ENCODE measurements at places on chromosomes 5 and 9. TPM values are rescaled to one million over a fixed set of nuclear protein-coding genes. Genes with fewer than 3 reads are reported as not detected.

- H3K27ac ChIP-seq, result peak overlapping the region; percentile 98
- H3K4me1 ChIP-seq, result peaks cover 27% of the 10 kb centered on the region
- H3K27me3 ChIP-seq, result no peaks in the 10 kb centered on the region
- peaks cover 37% of the 10 kb centered on the region for H3K36me3 ChIP-seq
- H3K4me3 ChIP-seq, result peak overlapping the region; percentile 73
These were observed 629 bp downstream of the CCNH start for GRCh38 chr5:87411973-87412629.

DNA sequence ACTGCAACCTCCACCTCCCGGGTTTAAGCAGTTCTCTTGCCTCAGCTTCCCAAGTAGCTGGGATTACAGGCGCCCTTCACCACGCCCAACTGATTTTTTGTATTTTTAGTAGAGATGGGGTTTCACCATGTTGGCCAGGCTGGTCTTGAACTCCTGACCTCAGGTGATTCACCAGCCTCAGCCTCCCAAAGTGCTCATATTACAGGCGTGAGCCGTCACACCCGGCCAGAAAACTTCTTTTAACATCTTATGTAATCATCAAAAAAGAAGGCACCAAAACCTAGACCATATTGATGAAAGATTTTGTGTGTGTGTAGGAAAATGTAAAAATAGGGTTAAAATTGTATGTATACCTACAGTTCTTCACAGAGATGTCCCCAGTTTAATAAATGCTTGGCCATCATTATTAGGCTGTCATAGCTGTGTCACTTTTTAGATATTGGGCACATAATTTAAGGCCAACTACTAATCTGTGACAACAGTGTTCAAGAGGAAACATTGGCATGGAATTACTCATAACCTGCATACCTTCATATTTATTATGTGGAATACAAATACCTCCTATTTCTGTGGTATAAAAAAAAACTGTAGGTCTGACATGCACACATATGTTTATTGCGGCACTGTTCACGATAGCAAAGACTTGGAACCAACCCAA is 44.4 kb downstream of the RAD50 start:
- peaks cover 92% of the 10 kb centered on the region for H3K36me3 ChIP-seq
- DNase-seq, result no peak
- H3K4me3 ChIP-seq, result no peak overlapping the region
- no peaks in the 10 kb centered on the region for H3K27me3 ChIP-seq

DNA sequence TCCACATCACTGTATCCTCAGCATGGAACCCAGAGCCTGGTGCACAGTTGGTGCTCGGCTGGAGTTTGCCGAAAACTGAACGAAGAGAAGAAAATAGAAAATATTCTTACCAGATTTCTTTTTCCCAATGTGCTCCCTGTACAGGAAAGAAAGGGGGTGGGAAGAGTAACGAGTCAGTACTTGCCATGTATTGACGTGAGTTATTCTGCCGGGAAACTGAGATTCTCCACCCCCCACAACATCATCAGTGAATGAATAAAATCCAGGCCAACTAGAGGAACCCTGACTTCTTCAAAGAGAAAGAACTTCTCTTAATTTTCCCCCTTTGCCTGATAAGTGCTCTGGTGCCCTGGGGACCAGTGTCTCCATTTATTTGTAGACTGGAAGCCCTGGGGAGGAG is 80.6 kb downstream of the SH3PXD2B start:
- no peaks in the 10 kb centered on the region for H3K27me3 ChIP-seq
- peaks cover 15% of the 10 kb centered on the region for H3K36me3 ChIP-seq
- no peaks in the 10 kb centered on the region for H3K4me1 ChIP-seq

- H3K4me3 ChIP-seq, result no peak overlapping the region
- peaks cover 8% of the 10 kb centered on the region for H3K27me3 ChIP-seq
- H3K27ac ChIP-seq, result no peak overlapping the region
- no peak for DNase-seq
These were observed 23.3 kb downstream of the TMEM171 start for GRCh38 chr5:73143716-73144115.

GRCh38 chr9:82883436-82883835 is 179.5 kb downstream of the RASEF start:
- H3K27ac ChIP-seq, result no peak overlapping the region
- no peaks in the 10 kb centered on the region for H3K4me1 ChIP-seq
- no peaks in the 10 kb centered on the region for H3K36me3 ChIP-seq
- H3K4me3 ChIP-seq, result no peak overlapping the region
- DNase-seq, result no peak

DNA sequence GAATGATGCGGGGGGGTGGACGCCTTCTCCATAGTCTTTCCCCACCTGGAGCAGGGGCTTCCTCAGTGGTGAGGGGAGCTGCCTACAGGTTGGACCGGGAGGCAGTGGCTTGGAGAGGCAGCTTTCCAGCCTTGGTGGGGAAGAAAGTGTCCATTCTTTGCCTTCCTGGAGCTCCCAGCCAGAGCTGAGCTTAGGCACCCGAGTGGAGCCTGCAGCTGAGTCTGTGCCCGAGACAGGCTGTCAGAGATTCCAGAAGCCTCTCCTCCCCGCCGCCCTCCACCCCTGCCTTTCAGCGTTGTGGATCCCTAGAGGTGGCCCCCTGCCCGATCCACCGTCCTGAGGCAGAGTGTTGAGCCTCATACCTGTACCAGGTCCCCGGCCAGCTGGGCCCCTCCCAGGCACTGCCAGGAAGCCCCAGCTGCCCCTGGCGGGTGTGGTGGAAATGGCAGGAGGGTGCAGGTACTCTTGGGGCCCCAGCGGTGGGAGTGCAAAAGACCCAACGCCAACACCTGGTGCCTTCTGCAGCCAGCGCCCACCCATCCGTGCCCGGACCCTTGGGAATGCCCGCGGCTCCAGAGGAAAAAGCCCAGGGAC is 112.0 kb downstream of the RXRA start:
- peaks cover 70% of the 10 kb centered on the region for H3K4me1 ChIP-seq
- no peaks in the 10 kb centered on the region for H3K27me3 ChIP-seq
- peaks cover 42% of the 10 kb centered on the region for H3K36me3 ChIP-seq
- peak; percentile 72 for DNase-seq

Gene PPP1R26
- 22.8 TPM for total RNA-seq

Gene RMRP
- total RNA-seq, result 24,340 TPM

DNA sequence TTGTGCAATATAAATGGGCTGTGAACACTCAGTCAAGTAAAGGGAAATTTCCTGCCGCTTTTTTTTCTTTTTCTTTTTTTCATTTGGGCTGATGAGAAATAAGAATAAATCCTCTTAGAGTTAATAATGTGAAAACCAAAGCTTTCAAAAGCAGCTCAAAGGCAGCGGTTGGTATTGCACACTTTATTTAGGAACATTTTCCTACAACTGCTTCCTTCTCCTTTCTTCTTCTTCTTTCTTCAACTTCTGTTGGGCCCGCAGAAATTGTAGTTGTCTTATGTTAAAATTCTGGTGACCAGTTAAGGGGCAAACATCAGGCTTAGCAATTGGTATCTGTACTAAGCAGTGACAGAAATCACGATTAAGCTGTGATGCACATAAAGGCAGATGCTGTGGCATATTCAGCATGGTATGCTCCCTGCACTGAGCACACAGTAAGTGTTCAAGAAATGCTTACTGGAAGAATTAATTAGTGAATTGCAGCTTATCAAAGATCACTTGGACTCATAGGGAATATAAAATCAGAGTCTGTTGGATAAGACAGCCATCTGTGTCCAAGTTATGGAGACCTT is 85.4 kb downstream of the ANKRD55 start:
- no peak overlapping the region for H3K27ac ChIP-seq
- no peak overlapping the region for H3K4me3 ChIP-seq
- H3K4me1 ChIP-seq, result peaks cover 20% of the 10 kb centered on the region
- no peaks in the 10 kb centered on the region for H3K27me3 ChIP-seq
- DNase-seq, result no peak

DNA sequence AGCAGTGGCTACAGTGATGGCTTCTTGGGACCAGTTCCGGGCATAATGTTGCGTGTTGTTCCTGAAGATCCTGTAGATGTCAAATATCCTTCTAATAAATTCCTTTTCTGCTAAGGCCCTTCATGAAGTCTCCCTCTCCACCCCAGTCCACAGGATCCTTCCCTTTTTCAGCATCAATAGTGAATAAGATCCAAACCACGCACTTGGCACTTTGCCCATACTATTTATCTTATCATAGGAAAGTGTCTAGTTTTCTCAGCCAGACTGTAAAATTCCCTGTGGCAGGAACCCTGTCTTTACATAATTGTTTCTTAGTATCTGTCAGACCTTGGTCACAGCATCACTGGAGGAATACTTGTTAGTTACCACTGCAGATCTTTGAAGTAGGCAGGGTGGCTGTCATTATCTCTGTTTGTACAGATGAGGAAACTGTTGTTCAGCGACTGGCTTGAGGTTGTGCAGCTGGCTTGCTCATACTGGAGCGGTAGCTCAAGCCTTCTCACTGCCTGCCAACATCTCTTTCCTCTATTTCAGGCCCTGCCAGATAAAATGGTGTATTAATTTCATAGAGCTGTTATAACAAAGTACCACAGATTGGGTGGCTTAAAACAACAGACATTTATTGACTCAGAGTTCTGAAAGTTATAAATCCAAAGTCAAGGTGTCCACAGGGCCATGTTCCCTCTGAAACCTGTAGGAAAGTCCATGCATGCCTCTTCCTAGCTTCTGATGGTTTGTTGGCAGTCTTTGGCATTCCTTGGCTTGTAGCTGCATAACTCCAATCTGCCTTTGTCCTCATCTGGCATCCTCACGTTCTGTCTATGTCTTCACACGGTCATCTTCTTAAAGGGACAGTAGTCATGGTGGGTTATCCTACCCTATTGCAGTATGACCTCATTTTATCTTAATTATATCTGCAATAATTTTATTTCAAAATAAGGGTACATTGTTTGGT is 33.5 kb upstream of the APC start:
- no peaks in the 10 kb centered on the region for H3K27me3 ChIP-seq
- no peak overlapping the region for H3K27ac ChIP-seq
- no peaks in the 10 kb centered on the region for H3K36me3 ChIP-seq
- H3K4me1 ChIP-seq, result peaks cover 9% of the 10 kb centered on the region

- H3K36me3 ChIP-seq, result no peaks in the 10 kb centered on the region
- peaks cover 15% of the 10 kb centered on the region for H3K27me3 ChIP-seq
- H3K4me3 ChIP-seq, result no peak overlapping the region
- DNase-seq, result no peak
- no peaks in the 10 kb centered on the region for H3K4me1 ChIP-seq
These were observed 21.6 kb upstream of the CLPTM1L start for GRCh38 chr5:1366514-1366913.

GRCh38 chr5:4255441-4255840 is 659.8 kb downstream of the IRX1 start:
- peaks cover 4% of the 10 kb centered on the region for H3K4me1 ChIP-seq
- no peaks in the 10 kb centered on the region for H3K36me3 ChIP-seq
- H3K27me3 ChIP-seq, result no peaks in the 10 kb centered on the region
- no peak overlapping the region for H3K4me3 ChIP-seq
- H3K27ac ChIP-seq, result no peak overlapping the region

- no peak overlapping the region for H3K4me3 ChIP-seq
- no peak overlapping the region for H3K27ac ChIP-seq
- H3K4me1 ChIP-seq, result no peaks in the 10 kb centered on the region
- no peaks in the 10 kb centered on the region for H3K36me3 ChIP-seq
- H3K27me3 ChIP-seq, result no peaks in the 10 kb centered on the region
These were observed 706.7 kb upstream of the PTPRD start for GRCh38 chr9:11319538-11319937.

DNA sequence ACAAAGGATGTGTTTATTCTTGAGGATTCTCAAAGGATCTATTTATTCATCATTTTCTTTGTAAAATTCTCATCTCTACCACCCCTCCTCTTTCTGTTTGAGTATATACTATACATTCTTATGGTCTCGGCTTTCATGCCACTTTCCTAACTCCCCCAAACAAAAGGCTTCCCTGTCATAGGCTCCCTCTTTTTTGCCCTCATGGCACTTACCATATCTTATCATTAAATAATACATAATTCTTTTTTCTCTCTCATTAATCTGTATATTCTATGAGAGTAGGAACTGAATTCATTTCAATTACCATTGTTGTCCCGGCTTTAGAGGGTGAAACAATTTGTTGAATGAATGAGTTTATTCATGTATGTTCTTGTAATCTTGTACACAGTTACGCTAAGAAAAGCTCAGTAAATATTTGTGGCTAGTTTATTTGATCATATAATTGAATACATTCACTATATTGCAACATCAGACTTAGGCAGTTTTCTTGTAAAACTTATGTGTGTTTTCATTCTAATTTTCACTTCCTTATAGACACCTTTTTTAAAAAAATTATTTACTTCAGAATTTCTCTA is 254.6 kb downstream of the EDIL3 start:
- no peaks in the 10 kb centered on the region for H3K36me3 ChIP-seq
- H3K27me3 ChIP-seq, result no peaks in the 10 kb centered on the region
- no peaks in the 10 kb centered on the region for H3K4me1 ChIP-seq

DNA sequence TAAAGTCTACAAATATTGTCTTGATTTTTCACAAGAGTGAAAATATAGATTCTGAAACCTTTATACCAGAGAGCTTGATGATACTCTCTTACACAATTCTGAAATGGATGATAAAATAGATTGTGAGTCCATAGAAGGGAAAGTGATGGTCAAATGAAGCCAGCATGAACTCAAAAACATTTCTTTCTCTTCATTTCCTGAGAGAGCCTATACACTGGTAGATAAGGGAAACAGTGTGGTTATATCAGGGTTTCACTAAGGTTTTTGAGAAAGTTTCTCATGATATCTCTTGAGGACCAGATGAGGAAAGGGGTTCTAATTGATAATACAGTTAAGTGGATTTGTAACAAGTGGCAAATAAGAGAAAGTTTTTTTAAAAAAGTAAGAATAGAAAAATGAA is 254.1 kb downstream of the PJA2 start:
- H3K4me1 ChIP-seq, result no peaks in the 10 kb centered on the region
- H3K4me3 ChIP-seq, result no peak overlapping the region
- H3K36me3 ChIP-seq, result no peaks in the 10 kb centered on the region
- H3K27me3 ChIP-seq, result no peaks in the 10 kb centered on the region
- DNase-seq, result no peak

Gene ELL2
- total RNA-seq, result 57.5 TPM

DNA sequence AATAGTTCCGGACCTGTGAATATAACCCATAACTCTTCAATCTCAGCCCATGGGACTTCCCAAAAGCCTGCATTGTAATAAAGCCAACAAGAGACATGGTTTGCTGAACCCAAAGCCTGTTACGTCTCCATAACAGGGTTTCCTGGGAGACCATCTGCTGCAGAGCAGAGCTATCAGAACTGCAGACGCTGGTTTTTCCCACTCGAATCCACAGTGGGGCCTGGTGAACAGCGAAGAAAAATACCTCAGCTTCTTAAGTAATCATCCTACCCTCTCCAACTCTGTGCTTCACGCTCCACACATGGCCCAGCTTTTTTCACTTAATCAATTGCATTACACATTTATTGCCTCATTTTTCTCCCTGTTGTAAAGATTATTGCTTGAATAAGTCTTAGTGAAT is 409.5 kb upstream of the GRIA1 start:
- no peak overlapping the region for H3K27ac ChIP-seq
- H3K27me3 ChIP-seq, result no peaks in the 10 kb centered on the region
- DNase-seq, result no peak
- H3K4me1 ChIP-seq, result no peaks in the 10 kb centered on the region

- H3K4me1 ChIP-seq, result no peaks in the 10 kb centered on the region
- no peak overlapping the region for H3K27ac ChIP-seq
- H3K27me3 ChIP-seq, result no peaks in the 10 kb centered on the region
- no peak overlapping the region for H3K4me3 ChIP-seq
These were observed 16.1 kb downstream of the SLC45A2 start for GRCh38 chr5:33968211-33969005.

Data from lower lobe of right lung (tissue), 2 donors.